ENCODE measurements at places on chromosomes 1 and 21. TPM values are rescaled to one million over a fixed set of nuclear protein-coding genes. Genes with fewer than 3 reads are reported as not detected.

DNA sequence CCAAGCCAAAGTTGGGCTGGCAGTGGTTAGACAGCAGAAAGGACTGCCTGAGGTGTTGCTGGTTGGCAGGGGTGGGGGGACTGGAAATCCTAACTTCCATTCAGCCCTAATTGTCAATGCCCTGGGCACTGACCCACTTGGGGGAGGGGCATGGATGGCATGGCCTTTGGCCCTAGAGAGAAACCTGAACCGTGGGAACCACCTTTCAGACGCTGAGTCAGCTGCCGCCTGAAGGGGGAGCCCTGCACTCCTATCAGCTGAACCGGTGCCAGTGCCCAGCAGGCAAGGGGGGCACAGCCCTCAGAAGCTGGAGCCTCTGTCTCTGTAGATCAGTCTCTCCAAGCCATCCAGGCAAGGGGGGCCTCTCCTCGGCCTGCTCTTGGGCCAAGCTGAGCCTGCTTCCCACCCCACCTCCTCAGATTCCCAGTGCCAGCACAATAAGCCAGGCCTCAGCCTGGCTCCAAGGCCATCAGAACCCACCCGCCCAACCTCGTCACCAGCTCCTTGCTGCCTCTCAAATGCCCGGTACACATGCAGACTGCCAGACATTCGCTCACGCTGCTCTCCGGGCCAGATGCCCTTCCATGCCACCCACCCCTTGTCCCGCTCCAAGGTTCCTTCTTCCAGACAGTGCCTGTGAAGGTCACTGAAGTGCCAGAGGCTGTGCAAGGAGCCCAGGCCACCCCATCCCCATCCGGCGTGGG, 11.6 kb downstream of the TINAGL1 start:
- peaks cover 37% of the 10 kb centered on the region for H3K4me1 ChIP-seq
- H3K27ac ChIP-seq, result peak overlapping the region; percentile 56
- no peaks in the 10 kb centered on the region for H3K27me3 ChIP-seq
- DNase-seq, result peak; percentile 83
- peak overlapping the region; percentile 19 for H3K4me3 ChIP-seq

- H3K36me3 ChIP-seq, result no peaks in the 10 kb centered on the region
- H3K27ac ChIP-seq, result no peak overlapping the region
- no peaks in the 10 kb centered on the region for H3K4me1 ChIP-seq
- H3K4me3 ChIP-seq, result no peak overlapping the region
- no peak for DNase-seq
These were observed 494.5 kb upstream of the LRRC7 start for GRCh38 chr1:69073176-69073575.

GRCh38 chr21:42234464-42235241, 15.7 kb downstream of the ABCG1 start:
- peaks cover 25% of the 10 kb centered on the region for H3K27me3 ChIP-seq
- H3K27ac ChIP-seq, result no peak overlapping the region
- H3K4me1 ChIP-seq, result peaks cover 8% of the 10 kb centered on the region
- peak; percentile 48 for DNase-seq

DNA sequence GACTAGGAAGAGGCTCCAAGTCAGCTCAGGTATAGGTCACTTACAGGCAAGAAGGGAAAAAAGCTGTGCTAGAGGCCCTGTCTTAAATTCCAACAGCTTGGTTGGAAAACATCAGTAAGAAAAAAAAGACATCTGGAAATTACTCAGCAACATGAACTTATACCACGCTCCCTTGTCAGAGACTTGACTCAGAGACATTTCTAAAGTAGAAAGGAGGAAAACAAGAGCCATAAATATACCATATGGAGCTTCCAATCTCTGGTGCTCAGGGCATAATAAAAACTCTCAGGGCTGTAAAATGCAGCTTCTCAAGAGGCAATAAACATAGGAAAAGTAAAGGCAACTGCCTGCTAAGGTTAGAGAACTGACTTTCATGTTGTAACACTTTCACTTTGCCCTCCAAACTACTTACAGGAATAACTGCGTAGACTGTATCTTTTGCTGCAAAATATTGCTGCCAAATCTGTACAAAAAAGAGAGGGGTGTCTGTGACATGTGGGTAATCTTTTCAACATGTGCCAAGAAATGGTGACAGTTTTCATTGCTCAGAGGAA, 14.7 kb downstream of the ATPAF1 start:
- H3K27me3 ChIP-seq, result no peaks in the 10 kb centered on the region
- H3K4me3 ChIP-seq, result no peak overlapping the region
- no peak for DNase-seq
- no peaks in the 10 kb centered on the region for H3K4me1 ChIP-seq

DNA sequence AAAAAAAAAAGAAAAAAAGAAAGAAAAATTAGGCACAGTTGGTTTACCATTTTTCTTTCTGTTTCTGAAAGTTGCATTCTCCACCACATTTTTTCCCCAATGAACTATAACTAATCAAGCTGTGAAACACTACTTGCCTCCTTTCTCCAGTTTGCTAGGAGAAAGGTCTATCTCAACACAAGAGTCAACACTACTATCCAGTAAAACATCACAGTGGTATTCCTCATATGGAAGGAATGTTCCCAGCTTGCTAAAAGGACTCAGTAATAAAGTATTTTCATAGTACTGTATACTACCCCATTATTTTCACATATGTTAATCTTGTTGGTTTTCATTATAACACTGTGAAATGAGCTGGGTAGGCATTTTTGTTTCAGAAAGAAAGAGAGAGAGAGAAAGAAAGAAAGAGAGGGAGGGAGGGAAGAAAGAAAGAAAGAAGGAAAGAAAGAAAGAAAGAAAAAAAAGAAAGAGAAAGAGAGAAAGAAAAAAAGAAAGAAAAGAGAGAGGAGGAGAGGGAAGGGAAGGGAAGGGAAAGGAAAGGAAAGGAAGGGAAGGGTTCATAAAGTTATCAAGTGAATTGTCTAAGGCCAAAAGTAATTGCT, 7.9 kb downstream of the PTGER3 start:
- no peak overlapping the region for H3K27ac ChIP-seq
- peaks cover 38% of the 10 kb centered on the region for H3K27me3 ChIP-seq
- no peak for DNase-seq
- H3K4me3 ChIP-seq, result no peak overlapping the region
- H3K36me3 ChIP-seq, result no peaks in the 10 kb centered on the region

DNA sequence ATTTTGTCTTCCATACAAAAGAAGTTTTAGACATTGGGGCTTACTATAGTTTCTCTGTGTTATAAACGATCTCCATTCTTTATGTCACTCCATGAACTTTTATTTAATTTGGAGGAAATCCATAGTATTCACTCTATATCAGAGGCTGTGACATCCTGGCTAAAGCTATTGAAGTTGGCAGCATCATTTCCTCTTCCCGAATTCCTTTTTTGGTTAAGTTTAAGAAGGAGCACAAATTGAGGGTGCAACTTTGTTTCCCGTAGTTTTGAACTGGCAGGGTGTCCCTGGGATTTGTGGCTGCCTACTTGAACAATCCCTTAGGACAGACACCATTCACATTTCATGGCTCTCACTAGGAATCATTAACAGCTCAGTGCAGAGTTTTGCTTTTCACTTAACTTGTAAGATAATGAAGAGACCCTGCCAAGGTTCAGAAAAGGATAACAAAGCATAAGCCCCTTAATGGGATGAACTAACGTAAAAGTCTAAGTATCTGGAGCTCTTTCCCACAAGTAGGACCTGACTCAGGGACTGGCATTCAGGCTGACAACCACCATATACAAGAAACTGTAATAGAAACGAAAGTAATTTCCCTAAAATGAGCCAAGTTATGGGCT, 13.9 kb downstream of the S1PR1 start:
- no peaks in the 10 kb centered on the region for H3K36me3 ChIP-seq
- H3K27me3 ChIP-seq, result no peaks in the 10 kb centered on the region
- H3K27ac ChIP-seq, result no peak overlapping the region
- no peak for DNase-seq

GRCh38 chr1:165628147-165628822, 2.7 kb upstream of the MGST3 start:
- no peak for DNase-seq
- H3K4me3 ChIP-seq, result no peak overlapping the region
- H3K36me3 ChIP-seq, result no peaks in the 10 kb centered on the region
- no peak overlapping the region for H3K27ac ChIP-seq

DNA sequence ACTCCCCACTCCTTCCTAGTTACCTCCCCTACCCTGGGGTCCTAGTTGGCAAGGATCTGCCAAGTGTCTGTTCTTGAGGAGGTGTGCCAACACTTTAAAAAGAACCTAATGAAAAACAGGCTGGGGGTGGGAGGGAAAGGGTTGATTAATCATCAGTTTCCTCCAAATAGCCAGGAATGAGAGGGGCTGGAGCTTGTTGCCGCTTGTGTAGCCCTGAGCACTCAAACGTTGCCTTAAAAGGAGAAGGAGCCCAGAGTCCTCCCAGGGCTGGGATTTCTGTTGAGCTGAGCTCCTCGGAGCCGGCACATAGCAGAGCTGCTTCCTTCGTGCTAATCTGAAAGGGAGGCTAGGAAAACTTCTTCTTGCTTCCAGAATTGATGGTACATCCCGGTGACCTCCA, 15.9 kb downstream of the SHISA4 start:
- no peak for DNase-seq
- H3K4me1 ChIP-seq, result no peaks in the 10 kb centered on the region
- no peak overlapping the region for H3K4me3 ChIP-seq
- H3K27me3 ChIP-seq, result peaks cover 30% of the 10 kb centered on the region
- no peaks in the 10 kb centered on the region for H3K36me3 ChIP-seq

DNA sequence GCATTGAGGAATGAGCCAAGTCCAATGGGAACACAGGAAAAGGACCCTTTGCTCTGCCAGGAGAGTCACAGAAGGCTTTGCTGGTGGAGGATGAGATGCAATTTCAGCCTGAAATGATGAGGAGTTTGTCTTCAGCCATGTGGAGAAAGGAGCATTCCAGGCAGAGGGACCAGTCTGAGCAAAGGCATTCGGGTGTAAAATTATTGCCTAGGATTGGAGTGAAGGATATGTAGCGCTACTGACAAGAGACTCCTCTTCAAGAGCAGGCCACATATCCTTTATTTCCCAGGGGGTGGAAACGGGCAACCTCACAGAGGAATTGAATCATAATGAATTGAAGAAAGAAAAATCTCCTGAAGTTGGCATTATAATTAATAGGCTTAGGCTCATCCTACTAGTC, 1.1 kb upstream of the CSF1 start:
- H3K36me3 ChIP-seq, result peaks cover 7% of the 10 kb centered on the region
- H3K4me1 ChIP-seq, result peaks cover 15% of the 10 kb centered on the region
- DNase-seq, result no peak

DNA sequence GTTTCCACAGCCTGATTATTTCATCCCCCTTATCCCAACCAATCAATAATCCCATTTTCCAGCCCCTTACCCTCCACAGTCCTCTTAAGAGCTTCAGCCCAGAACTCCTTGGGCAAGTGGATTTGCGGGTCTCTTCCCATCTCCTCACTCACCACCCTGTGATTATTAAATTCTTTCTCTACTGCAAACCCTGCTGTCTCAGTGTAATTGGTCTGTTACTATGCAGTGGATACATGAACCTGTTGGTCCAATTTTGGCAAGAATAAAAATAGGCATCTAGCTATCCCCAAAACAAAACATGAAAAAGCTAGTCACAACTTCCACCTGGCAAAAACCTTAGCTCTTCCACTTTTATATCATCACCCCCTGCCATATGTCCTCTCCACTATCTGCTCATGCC, 36.2 kb upstream of the TNFSF4 start:
- DNase-seq, result no peak
- no peaks in the 10 kb centered on the region for H3K4me1 ChIP-seq
- no peaks in the 10 kb centered on the region for H3K36me3 ChIP-seq
- H3K4me3 ChIP-seq, result no peak overlapping the region

- no peaks in the 10 kb centered on the region for H3K36me3 ChIP-seq
- no peak for DNase-seq
- no peaks in the 10 kb centered on the region for H3K27me3 ChIP-seq
- peak overlapping the region; percentile 62 for H3K27ac ChIP-seq
These were observed 23.7 kb upstream of the FMO2 start for GRCh38 chr1:171161431-171161830.

DNA sequence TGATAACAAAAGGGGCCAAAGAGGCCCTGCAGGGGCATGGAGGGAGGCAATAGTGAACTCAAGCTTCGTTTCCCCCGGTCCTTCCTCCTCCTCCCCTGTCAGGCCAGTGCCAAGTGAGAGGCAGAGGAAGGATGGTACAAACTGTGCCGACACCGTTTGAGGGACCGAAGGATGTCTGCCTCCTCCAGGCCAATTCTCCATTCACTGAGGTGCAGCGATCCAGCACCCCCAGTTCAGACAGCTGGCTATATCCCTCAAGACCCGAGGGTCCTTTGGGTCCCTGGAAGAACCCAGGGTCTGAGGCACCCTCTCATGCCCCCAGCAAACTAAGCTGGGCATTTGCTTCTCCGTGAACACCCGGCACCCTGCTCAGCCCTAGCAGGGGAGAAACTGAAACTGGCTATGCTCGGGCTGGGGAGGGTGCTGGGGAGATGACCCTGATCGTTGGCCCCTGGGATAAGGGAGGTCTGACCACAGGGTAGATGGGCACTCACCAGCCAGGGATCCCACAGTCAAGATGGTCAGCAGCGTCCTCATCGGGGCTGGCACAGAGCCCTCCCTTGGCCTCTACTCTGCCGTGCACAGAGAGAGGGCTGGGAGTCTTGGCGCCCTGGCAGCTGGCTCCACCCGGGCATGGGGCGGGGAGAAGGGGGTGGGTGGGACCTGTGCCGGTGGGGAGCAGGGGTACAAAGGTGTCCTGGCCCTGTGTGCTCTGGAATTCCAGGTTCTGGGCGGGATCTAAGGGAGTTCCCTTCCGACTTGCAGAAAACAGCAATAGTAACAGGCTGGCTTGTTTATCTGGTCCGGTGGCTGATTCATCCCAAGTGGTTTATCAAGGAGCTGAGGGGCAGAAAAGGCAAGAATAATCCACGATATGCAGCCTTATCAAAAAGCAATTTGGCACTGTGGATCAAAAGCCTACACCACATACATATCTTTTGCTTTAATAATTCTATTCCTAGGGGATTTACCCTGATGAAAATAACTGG, at the start of gene IL22RA1:
IL22RA1 (minus strand) TSS at position 595 of the 989 bp plus-strand sequence; CDS start at position 537, 58 bp downstream.
- H3K4me1 ChIP-seq, result peaks cover 12% of the 10 kb centered on the region
- H3K36me3 ChIP-seq, result peaks cover 5% of the 10 kb centered on the region
- H3K4me3 ChIP-seq, result peak within 1 kb of the TSS; percentile 70
- no peaks in the 10 kb centered on the region for H3K27me3 ChIP-seq
- DNase-seq, result peak; percentile 31
- no peak within 1 kb of the TSS for H3K27ac ChIP-seq

GRCh38 chr21:34824314-34824713, 155.5 kb downstream of the CLIC6 start:
- H3K4me1 ChIP-seq, result peaks cover 8% of the 10 kb centered on the region
- H3K27ac ChIP-seq, result peak overlapping the region; percentile 39
- H3K36me3 ChIP-seq, result peaks cover 49% of the 10 kb centered on the region
- no peak overlapping the region for H3K4me3 ChIP-seq

GRCh38 chr21:45981151-45982091, at the start of gene COL6A1:
COL6A1 (plus strand) TSS chr21:45981770; CDS start chr21:45981851, 81 bp downstream.
- no peaks in the 10 kb centered on the region for H3K27me3 ChIP-seq
- H3K4me1 ChIP-seq, result no peaks in the 10 kb centered on the region
- H3K36me3 ChIP-seq, result peaks cover 5% of the 10 kb centered on the region
- H3K27ac ChIP-seq, result no peak within 1 kb of the TSS
- peak within 1 kb of the TSS; percentile 56 for H3K4me3 ChIP-seq

GRCh38 chr1:113451710-113452109, 61.4 kb downstream of the MAGI3 start:
- no peaks in the 10 kb centered on the region for H3K27me3 ChIP-seq
- no peak overlapping the region for H3K4me3 ChIP-seq
- H3K4me1 ChIP-seq, result peaks cover 29% of the 10 kb centered on the region
- DNase-seq, result no peak

The TDRD10 gene
- not detected for total RNA-seq

The HHAT gene
- 5.5 TPM for total RNA-seq

The DISP1 gene
- total RNA-seq, result 2.9 TPM

The IRF6 gene
- 44.1 TPM for total RNA-seq
